Activated CD4-positive, alpha-beta T cell treated with anti-CD3 and anti-CD28 coated beads, Interleukin-2, amount 50 U/mL, for 4 hours (primary cell): ENCODE measurements at places on chromosomes 5 and 9.

DNA sequence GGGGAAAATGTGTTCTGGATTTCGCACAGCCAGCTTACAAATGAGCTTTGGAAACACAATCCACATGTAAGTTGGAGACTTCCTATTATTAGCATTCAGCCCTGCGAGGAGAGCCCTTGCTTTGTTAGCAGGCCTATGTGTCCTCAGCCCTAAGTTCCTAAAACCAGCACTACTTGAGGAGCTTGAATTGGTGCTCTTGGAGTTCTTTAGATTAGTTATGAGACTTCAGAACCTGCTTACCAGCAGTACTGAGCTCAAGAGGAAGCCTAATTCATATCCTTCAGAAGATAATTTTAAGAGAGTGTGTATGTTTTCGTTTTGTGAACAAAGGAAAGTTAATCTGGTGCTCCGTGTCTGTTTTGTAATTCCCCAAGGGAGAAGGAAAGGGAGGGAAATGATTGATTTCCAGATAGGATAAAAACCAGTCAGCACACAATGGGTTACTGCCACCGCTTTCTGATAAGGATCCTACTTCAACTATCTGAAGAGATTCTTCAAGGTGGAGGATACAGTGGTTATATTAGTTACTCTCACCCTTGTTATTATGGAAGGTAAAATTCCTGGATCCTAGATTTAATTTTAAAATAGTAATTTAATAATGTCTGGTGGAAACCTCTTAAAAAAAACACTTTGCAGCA is 35.2 kb downstream of the PIK3R1 start:
- DNase-seq, result no peak

GRCh38 chr9:120776788-120777187 is 16.4 kb downstream of the FBXW2 start:
- DNase-seq, result no peak

DNA sequence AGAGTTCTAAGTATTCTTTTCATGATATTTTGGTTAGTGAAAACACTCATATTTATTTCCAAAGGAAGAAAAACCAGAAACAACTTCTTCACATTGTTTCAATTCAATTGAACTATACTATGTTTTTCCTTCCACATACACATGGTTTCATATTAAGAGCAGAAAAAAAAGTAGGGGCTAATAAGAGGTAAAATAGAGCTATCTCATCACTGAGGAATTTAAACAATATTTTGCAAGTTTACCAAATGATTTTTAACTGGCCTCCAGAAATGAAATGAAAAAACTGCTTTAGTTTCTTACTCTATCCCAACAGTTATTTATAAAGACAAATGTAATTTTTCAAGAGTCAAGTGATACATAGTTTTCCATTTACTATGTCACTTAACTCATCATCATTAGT is 233.5 kb downstream of the RFX3 start:
- DNase-seq, result no peak

DNA sequence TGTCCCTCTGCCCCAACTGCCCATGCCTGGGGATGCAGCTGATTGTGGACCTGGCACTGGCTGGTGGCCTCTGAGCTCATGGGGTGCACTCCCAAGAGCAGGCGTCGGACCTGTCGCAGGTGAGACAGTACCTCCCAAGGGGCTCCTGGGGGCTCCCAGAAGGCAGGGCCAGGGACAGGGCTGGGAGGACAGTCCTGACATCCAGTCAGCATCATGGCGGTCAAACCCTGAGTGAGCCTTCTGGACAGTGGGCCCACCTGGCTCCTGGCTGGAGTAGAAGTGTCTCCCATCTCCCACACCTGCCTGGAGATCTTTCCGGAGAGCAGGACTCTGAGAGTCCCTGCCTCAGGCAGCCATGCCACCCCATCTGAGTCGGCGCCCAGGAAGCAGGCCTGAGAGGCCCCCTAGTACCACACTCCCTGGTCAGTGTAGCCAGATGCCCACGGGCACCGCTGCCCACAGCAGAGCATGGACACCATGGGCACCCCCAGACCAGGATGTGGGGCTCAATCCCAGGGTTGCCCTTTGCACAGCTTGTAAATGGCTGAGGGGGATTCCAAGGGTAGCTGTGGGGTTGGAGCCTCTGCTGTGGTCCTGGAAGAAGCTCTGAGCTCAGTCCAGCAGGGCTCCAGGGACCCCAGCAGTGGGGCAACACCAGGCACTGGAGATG is 6.6 kb downstream of the LCN9 start:
- no peak for DNase-seq

DNA sequence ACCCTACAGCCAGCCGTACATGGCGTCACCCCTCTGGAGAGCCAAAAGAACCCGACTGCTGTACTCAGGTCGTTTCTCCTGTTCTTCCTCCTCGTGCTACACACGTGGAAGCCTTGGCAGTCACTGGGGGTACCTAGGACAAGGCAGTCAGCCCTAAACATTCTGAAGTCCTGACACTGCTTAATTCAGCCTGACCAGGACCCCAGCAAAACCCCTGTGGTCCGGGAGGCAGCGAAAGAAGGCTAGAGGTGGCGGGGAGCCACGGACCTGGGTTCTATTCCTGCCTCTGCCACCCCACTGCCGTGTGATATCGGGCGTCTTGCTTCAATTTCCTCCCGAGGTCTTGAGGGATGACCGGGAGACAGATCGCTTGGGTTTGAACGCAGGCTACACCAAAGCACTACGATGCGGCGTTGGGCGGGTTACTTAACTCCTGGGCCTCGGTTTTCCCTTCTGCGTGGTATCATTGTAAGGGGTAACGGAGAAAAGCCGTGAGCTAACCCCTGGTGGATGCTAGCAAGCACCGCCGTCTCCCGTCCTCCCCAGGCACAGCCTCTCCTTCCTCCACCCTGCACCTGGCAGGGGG is 429 bp upstream of the ARL10 start:
- DNase-seq, result no peak

GRCh38 chr5:58264276-58264675 is 195.6 kb downstream of the PLK2 start:
- no peak for DNase-seq

DNA sequence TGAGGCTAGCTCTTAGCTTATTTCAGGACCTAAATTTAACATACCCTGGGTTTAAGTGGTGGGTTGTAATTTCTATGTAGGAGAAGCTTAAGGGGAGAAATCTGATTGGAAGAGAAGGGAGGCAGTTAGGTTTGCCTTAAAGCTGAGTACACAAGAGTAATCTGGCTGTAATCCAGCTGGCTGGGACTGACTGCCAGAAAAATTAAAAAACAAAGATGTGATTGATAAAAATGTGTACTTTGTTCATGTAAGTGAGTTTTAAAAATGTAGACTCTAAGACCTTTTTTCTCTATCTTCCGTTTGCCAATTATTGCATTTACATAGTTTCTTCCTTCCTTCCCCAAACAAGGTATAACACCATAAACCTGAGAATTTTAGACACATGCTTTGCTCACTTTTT is 17.5 kb upstream of the MSMP start:
- DNase-seq, result no peak

GRCh38 chr9:138075496-138075895 is 197.9 kb downstream of the CACNA1B start:
- DNase-seq, result no peak

DNA sequence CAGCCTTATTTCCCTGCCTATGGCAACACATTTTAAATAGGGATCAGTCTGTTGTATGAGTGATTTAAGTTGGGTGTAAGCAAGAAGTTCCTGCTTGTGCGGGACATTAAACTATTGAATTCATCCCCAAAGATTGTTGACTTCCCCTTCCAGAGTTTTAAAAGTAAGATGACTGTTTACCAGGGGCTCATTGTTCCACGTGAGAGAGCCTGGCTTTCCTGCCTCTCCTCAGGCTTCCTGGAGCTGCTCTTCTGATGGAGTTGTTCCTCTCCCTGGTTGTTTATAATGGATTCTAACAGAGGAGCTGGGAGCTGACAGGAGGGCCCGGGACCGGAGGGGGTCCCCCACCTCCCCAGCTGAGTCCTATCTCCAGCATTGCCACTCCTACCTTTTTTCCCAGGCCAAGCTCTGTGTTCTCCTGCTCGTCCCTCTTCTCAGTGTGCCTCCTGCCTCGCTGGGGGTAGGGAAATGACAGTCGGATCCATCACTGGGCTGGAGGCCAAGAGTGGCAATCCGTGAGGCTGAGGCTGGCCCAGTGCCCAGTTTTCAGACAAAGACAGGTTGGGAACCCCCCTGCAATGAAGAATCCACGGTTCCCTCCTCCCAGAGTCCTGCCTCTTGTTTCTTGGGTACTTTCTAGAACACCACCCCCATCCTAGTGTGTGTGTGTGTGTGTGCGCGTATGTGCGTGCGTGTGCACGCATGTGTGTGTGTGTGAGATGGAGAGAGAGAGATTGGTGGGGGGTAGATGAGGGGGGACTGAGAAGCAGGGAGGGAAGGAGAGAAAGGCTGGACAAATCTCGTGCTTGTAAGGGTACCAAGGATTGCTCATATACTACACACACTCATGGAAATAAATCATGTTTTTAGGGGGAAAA is 123.7 kb upstream of the NFIB start:
- DNase-seq, result no peak

DNA sequence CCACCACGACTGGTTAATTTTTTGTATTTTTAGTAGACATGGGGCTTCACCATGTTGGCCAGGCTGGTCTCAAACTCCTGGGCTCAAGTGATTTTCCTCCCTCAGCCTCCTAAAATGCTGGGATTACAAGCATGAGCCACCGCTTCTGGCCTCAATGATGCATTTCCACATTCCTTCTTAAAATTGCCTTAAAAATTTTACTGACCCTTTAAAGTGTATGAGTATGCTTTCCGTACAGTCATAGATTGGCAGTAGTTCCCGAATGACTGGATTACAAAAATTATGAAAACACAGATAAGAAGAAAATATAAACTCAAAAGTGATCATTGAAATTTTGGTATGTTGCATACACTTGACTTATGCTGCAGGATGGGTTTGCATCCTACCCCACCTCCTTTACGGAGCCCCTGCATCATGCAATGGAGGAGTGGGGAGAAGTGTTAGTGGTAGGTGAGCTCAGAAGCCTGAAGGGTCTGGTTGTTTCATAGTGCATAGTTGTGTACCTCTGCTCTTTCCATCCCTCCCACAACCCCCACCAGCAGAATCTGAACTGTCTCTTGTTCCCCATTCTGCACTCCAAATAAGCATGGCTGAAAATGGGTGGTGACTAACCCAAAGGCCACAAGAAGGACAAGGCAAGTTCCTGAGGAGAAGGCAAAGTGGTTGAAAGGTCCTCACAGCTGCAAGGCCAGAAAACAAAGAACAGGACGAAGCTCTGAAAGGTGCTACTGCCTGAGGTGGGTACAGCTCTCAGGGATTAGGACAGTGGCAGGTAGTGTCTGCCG is 26.8 kb downstream of the ANKRD55 start:
- no peak for DNase-seq
